ENCODE measurements at places on chromosomes 16 and 17.
A peak's percentile ranks its signal among the peaks of the same experiment; 100 is the strongest.

DNA sequence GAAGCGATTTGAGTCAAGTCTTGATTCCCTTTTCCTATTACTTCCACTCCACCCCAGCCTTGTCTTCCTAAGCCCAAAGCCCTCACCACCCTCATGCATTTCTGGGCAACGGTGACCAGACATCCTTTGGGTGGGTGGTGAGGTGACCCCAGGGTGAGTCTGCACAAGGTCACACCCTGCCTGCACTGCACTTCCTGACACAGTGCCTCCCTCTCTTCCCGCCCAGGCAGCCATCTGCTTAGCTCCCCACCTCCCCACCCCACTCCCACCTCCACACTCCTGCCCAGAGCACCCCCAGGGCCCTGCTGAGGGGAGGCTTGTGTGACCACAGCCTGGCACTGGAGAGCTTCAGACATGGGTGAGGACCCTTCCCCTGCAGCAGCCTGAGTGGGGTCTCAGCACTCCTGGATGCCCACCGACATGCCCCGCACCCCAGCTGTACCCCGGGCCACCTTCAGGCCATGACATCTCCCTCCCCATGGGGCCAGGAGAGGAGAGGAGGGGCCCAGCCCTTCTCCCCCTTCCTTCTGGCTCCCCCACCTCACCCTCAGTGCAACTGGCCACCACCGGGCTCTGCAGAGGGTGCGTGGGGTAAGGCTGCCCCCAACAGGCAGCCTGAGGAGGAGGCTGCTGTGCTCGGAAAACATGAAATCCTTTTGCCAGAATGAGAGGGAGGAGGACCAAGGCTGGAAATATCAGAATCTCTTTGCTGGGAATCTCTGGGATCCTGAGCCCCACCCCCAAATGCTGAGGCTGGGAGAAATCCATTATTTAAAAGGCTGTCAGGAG, 68.6 kb downstream of the CCT6B start:
- no peak for DNase-seq

- DNase-seq = no peak
Measured at GRCh38 chr17:66423056-66423955, 120.9 kb downstream of the PRKCA start.

- DNase-seq = no peak
Measured at GRCh38 chr16:10868596-10869469, 8.2 kb upstream of the CIITA start.

DNA sequence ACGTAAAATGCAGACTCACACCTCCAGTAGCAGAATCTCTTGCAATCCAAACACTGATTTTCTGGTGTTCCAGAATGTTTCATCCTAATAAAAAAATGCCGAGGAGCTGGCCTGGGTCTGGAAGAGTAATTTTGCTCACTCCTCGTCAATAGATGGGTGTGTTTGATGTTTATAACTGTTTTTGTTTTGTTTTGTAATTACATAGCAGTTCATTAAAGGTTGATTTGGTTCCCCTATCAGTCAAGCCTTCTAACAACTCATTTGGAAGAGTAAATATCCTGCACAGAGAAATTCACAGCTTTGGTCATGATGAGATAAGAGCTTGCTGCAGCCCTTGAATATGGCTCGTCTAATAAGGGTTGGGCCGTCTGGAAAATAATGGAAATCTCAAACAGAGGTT, 36.8 kb upstream of the ELAC2 start:
- no peak for DNase-seq

GRCh38 chr17:36183001-36183971, 6.8 kb upstream of the TBC1D3B start:
- no peak for DNase-seq

GRCh38 chr17:57648720-57649119, 96.4 kb downstream of the CCDC182 start:
- no peak for DNase-seq

GRCh38 chr16:88719267-88719932, 13.1 kb downstream of the CTU2 start:
- no peak for DNase-seq

DNA sequence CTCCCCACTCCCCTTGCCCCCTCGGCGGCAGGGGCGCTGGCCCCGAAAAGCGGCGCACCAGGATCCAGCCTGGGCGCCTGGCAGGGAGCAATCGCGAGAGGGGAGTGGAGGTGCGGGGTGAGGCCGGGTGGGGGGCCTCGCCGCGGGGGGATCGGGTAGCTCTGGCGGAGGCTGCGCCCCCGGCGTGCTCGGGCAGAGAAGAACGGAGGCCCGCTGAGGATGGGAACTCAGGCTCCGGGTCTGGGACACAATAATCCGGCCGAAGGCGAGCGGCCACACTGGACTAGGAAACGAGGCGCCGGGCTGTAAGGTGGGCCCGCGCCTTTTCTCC, 721 bp upstream of the PCGF2 start:
- no peak for DNase-seq

DNA sequence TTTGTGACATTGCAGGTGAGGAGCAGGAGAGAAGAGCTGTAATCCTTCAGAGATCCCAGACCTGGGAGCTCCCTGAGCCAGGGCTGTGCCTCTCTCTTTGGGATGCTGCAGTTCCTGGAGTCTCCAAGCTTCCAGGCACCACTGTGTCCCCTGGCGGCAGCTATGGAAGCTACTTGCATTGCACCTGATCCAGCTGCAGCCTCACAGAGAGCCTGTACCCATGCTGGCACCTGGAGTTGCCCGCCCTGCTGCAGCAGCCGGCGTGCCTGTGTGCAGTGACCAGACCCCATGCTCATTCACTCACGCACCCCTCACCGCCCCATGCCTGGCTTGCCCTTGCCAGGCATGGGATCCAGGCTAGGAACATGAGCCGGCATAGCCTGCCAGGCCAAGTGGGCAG, 51.8 kb upstream of the MED9 start:
- DNase-seq = no peak

DNA sequence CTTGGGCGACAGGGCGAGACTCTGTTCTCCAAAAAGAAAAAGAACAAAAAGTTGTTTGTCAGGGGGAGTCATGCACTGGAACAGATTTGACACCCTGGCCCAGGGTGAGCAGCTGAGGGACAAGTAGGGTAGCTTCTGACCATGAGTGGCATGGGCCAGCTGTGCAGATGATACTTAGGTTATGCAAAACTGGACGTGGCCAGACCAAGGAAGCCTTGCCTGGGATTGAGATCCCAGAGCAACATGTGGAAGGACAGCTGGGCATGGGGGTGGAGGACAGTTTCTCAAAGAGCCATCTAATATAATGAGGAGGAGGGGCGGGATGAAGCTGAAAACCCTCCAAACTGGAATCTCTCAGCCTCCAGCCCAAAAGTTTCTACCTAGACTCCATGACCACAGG, 19.6 kb upstream of the SLC35B1 start:
- no peak for DNase-seq

DNA sequence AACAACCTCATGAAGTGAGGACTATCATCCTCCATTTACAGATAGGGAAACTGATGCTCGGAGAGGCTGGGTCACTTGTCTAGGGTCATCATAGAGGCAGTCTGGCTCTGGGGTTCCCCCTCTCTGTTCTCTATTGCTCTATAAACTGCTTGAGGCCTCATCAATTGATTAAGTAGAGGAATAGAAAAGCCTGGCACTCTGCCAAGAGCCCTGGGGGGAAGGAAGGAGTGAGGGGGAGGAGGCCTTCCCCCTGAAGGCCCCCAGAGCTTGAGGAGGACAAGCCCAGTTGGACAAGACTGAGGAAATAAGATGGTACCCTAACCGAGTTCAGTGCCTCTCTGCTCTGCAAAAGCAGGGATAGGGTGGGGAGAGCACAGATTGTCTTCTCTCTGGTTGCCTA, 21.0 kb downstream of the SDK2 start:
- DNase-seq = no peak

DNA sequence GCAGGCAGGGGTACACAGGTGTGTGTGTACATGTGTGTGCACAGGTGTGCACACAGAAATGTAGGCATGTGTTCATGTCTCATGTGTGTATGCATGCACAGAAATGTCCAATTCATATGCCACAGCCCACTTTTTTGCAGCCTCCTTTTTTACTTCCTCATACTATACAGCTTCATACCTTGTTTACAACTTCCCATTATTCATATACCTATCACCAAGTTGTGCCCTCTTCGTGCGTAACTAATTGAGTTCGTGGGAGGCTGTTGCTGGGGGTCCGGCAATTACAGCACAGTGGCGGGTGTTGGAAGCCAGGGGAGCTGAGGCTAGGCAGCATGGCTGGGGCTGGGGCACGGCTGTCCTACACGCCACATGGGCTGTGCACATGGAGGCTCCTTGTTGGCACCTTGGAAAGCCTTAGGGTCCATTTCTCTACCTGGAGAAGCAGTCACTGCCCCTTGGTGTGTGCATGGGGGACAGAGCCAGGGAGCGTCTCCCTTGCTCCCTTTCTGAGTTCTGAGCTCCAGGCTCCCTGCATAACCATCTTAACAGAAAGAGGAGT, 266.7 kb downstream of the ENGASE start:
- DNase-seq = no peak

DNA sequence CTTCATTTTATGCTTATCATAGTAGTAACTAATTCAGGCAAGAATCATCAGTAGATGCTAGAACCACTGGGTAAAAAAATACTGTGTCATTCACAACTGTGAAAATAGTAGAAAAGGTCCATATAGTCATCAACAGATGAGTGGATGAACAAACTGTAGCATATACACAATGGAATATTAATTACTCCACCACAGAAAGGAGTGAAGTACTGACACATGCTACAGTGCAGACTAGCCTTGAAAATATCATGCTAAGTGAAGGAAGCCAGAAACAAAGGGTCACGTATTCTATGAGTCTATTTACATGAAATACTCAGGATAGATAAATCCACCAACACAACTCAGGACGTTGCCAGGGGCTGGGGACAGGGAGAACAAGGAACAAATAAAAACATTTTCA, 13.3 kb downstream of the USP22 start:
- DNase-seq = no peak

DNA sequence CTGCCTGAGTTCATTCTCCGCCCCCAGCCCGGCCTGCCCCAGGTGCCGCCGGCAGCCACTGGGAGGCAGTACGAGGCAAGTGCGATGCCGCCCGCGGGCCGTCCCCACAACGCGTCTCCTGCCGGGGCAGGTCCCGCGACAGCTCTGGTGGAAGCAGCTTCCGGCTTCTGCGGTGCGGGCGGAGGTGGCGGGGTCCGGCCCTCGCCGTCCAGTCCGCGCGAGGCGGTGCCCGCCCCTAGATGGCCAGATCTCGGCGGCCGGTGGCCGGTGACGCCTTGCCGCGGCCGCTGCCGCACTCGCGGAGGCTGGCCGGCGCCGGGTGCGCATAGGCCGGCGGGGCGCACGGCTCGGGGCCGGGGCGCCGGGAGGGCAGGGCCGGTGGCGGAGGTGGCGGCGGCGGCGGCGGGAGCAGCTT, 1.8 kb downstream of the GJD3 start:
- peak; percentile 76 for DNase-seq

DNA sequence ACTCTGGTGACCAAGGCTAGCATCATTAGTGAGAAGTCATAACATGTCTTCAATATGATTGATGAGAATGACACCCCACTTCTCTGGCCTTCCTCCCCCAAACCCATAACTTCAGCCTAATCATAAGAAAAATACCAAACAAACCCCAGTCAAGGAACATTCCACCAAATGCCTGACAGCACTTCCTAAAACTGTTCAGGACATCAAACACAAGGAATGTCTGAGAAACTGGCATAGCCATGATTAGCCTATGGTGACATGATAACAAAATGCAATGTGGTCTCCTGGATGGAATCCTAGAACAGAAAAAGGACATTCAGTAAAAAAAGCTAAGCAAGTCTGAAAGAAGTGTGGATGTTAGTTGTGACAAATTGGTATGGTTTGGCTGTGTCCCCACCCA, 24.7 kb upstream of the TBX4 start:
- no peak for DNase-seq

- no peak for DNase-seq
Measured at GRCh38 chr16:87303431-87303930, 13.7 kb downstream of the C16orf95 start.

GRCh38 chr16:72715267-72715666, 332.7 kb downstream of the ZFHX3 start:
- DNase-seq = no peak

GRCh38 chr17:82805254-82805653, 34.6 kb downstream of the ZNF750 start:
- DNase-seq = no peak

DNA sequence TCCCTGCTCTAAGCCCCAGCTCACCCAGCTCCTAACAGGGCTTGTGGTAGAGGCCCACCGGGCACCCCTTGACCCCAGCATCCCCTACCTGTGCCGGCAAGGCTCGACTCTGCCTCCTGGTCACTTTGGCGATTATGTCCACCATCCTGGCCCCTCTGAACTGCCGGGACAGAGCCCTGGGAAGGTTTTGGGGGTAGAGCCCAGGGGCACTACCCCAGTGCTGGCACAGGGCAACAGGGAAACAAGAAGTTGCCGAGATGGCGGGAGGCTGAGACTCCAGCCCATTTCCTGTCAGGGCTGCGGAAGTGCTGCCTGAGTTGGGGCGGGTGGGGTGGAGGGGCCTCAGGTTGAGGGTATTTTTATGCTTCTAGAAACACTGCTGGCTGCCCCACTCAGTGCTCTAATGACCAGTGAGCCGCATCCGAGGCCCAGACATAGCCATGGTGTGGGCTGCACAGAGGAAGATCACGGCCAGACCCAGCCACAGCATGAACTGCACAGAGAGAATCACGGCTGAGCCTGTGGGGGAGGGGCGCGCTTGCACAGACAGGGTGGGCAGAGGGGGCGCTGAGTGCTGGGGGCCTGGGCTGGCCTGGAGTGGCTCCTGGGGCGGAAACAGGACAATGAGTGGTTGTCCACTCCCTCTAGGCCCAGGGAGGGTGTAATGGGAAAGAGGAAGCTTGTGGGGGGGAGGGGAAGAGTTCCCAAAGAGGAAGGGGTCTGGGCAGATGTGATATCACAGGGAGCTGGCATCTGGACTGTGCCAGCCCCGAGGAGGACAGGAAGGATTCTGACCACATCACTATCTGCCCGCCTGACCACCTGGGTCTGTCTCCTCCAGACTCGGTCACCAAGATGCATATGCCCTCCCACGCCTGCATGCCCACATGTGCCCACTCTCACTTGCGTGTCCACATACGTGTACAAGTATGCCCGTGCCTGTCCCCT, 22.3 kb downstream of the ARHGAP27 start:
- DNase-seq = peak; percentile 60

DNA sequence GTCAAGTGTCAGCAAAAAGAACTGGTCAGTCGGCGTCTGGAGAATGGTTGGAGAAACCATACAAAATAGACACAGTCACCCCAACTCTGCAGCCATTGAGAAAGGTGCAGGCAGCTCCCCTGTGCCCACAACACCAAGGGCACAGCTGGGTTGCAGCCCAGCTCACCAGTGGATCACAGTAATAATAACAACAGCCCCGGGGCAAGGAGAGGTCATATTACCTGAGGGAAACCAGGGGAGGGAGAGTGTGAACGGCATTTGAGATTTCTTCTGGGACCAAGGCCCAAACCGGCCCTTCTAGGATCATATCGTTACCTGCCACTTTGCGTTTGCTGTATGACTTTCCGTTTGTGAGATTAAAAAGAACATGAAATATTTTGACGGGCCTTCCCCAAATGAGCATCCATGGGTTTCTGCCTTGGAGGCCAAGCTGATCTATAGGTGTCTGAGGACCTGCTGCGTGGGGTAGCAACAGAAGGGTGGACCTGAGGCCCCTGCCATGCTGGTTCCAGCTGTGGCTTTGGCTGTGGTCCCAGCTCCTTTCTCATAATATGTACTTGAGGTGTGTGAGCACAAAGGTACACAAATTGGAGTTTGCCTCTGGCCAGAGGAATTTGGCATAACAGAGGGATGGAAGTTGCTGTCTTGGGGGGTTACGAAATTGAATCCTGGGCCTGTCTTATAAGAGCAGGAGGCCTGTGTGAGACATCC, 154.6 kb downstream of the CMIP start:
- DNase-seq = no peak

All from activated CD4-positive, alpha-beta T cell treated with anti-CD3 and anti-CD28 coated beads for 4 hours (primary cell).